ENCODE measurements at places on chromosomes 1 and 21. TPM values are rescaled to one million over a fixed set of nuclear protein-coding genes. Genes with fewer than 3 reads are reported as not detected.

GRCh38 chr1:87318056-87318650, 10.5 kb upstream of the LMO4 start:
- no peaks in the 10 kb centered on the region for H3K27me3 ChIP-seq
- no peaks in the 10 kb centered on the region for H3K36me3 ChIP-seq
- no peak overlapping the region for H3K27ac ChIP-seq
- no peak for DNase-seq
- peak overlapping the region; percentile 29 for H3K4me3 ChIP-seq
- H3K4me1 ChIP-seq, result peaks cover 17% of the 10 kb centered on the region

- H3K36me3 ChIP-seq, result no peaks in the 10 kb centered on the region
- no peaks in the 10 kb centered on the region for H3K4me1 ChIP-seq
- no peak overlapping the region for H3K27ac ChIP-seq
- DNase-seq, result no peak
- peaks cover 67% of the 10 kb centered on the region for H3K27me3 ChIP-seq
Observed at GRCh38 chr1:38724160-38725131, 135.1 kb downstream of the RRAGC start.

DNA sequence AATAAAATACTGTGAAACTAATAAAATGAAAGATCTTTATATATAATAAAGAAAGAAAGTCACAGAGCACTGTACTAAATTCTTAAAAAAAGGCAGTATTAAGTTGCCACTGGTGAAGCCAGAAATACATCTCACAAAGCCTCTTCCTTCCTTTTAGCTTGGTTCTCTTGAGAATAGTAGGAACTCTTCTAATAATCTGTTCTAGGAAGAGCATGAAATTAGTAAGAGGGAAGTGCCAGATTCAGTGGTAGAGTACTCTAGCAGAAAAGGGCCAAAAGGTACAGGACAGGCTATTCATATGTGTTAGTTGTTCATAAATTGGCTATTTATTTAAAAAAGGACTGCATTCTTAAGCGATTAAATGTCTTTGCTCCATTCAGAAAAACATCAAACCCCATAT, 33.7 kb downstream of the CTTNBP2NL start:
- peaks cover 8% of the 10 kb centered on the region for H3K4me1 ChIP-seq
- DNase-seq, result no peak
- no peaks in the 10 kb centered on the region for H3K27me3 ChIP-seq
- no peaks in the 10 kb centered on the region for H3K36me3 ChIP-seq

GRCh38 chr1:213613549-213613948, 374.2 kb upstream of the PROX1 start:
- H3K4me1 ChIP-seq, result no peaks in the 10 kb centered on the region
- no peak overlapping the region for H3K27ac ChIP-seq
- DNase-seq, result no peak
- H3K27me3 ChIP-seq, result peaks cover 6% of the 10 kb centered on the region
- no peaks in the 10 kb centered on the region for H3K36me3 ChIP-seq
- no peak overlapping the region for H3K4me3 ChIP-seq

DNA sequence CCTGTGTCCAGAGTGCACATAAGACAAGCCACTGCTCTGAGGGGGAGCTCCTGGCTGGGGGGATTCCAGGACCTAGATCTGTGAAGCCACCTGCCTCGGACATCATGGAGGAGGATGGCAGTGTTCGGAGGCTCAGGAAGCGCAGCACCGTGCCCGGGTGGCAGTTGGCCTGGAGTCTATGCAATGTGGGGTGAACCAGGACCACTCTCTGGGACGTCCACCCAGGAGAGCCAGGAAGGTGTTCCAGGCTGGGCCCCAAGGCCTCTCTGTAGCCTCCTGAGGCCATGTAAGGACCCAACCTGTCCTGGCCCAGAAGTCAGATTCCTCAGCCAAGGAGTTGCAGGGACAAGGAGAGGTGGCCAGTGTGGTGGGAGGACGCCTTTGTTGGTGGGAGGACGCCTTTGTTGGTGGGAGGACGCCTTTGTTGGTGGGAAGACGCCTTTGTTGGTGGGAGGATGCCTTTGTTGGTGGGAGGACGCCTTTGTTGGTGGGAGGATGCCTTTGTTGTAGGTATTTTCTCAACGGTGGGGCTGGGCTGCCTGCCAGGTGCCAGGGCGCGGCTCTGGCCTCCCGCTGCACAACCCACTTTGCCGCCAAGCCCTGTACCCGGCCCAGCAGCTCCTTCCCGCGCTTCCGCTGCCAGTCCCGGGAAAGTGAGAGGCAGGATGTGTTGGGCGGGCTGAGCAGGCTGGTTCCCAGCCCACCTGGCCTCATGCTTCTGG, 30.6 kb upstream of the BMP8B start:
- H3K4me3 ChIP-seq, result no peak overlapping the region
- no peaks in the 10 kb centered on the region for H3K27me3 ChIP-seq
- H3K27ac ChIP-seq, result no peak overlapping the region
- H3K36me3 ChIP-seq, result no peaks in the 10 kb centered on the region

DNA sequence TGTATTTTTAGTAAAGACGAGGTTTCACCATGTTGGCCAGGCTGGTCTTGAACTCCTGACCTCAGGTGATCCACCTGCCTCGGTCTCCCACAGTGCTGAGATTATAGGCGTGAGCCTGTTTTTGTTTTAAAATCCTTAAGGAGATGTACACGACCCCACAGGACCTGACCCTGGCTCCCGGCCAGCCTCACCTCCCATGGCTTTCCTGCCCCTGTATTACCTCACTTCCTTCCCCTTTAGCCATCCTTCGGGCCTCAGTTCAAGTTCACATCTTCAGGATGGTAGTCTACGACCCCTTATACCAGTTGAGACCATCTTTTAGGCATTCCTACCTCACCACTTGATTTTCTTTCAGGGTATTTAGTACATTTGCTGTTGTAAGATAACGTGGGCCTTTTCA, 36.3 kb downstream of the TCP10L start:
- H3K27me3 ChIP-seq, result peaks cover 12% of the 10 kb centered on the region
- no peaks in the 10 kb centered on the region for H3K4me1 ChIP-seq
- DNase-seq, result no peak
- no peaks in the 10 kb centered on the region for H3K36me3 ChIP-seq
- no peak overlapping the region for H3K4me3 ChIP-seq

DNA sequence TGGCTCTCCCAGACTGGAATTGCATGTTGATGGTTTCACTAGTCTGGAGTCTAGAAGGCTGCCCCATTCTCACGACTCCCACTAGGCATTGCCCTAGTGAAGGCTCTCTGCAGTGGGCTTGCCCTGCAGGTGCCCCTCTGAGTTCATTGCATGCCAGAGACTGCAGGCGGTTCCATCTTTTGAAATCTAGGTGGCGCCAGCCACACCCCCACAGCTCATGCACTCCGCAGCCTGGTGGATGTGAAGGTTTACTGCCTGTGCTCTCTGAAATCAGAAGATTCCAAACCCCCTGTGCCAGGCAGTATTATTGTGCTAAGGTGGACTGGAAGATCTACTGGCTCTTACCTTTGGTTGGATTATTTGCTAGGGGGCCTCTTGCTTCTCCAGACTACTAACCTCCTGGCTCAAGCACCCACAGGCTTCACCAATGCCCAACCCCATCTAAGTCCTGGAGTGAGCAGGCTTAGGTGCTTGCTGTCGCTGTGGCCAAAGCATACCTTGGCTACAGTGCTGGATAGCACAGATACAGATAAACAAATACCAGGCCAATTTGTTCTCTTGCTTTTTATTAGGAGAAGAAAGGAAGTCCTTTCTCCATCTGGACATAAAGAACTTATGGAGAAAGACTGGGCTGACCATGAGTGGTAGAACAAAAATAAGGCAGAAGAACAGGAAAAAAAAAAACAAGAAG, 83.5 kb upstream of the SIM2 start:
- H3K36me3 ChIP-seq, result no peaks in the 10 kb centered on the region
- DNase-seq, result no peak
- peaks cover 16% of the 10 kb centered on the region for H3K27me3 ChIP-seq

DNA sequence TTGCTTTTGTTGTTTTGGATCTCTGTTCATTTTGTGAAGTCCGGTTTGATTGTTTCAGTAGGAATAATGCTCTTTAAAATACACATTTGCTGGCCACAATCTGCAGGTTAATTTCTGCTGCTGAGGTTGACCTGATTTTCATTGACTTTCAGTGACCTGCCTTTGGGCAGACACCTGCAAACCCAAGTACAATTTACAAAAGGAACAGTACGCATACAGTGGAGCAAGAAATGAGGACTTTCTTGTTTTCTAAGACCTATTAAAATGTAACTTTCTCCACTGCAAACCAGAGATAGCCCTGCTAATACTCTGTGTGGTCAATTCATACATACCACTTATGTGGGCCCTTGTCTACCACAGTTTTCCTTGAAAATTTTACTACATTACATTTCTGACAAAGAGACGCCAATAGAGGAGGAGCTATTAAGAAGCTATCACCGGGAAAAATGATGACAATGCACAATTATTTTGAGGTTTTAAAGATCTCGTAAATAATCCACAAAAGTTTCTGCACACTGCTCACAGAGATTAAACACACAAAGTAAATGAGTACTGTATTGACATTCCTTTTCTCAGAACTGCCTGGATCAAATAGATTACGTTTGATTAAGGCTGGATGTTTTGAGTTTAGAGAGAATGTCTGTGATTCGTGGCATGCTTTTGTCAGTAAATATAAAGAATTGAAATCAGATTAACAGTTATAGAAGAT, 141.9 kb downstream of the SDCCAG8 start:
- H3K36me3 ChIP-seq, result peaks cover 17% of the 10 kb centered on the region
- no peak for DNase-seq
- H3K27ac ChIP-seq, result no peak overlapping the region

DNA sequence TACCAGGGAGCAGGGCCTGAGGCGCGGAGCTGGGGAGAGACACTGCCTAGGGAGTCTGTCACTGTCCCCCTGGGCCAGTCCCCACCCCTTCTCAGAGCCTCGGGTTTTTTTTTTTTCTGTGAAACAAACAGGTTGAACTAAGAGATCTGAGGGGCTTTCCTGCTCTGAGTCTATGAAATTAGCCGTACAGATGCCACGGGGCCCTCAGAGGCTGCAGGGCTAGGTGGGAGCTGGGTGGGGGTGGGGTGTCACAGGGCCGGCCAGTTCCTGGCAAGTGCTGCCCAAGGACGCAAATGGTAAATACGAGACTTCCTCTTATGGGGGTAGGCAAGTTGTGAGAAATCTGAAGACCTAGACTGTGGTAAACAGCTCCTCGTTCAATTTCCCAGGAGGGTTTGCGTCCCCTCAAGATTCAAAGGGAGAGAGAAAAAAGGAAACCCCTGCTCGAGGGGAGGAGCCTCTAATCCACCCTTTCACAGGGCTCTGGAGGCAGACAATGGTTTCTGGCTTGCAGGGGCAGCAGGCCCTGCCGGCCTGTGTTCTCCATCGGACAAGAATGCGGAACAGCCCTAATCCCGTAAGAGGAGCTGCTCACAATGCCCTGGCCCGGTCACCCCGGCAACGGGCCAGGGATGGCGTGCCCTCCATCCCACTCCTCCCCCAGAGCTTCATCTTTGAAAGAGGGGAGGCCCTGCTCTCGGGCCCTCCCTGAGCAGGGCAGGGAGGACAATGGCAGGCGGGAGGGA, 7.8 kb downstream of the NUAK2 start:
- H3K27me3 ChIP-seq, result no peaks in the 10 kb centered on the region
- DNase-seq, result peak; percentile 55
- peak overlapping the region; percentile 85 for H3K4me3 ChIP-seq
- H3K27ac ChIP-seq, result peak overlapping the region; percentile 98
- peaks cover 54% of the 10 kb centered on the region for H3K36me3 ChIP-seq

DNA sequence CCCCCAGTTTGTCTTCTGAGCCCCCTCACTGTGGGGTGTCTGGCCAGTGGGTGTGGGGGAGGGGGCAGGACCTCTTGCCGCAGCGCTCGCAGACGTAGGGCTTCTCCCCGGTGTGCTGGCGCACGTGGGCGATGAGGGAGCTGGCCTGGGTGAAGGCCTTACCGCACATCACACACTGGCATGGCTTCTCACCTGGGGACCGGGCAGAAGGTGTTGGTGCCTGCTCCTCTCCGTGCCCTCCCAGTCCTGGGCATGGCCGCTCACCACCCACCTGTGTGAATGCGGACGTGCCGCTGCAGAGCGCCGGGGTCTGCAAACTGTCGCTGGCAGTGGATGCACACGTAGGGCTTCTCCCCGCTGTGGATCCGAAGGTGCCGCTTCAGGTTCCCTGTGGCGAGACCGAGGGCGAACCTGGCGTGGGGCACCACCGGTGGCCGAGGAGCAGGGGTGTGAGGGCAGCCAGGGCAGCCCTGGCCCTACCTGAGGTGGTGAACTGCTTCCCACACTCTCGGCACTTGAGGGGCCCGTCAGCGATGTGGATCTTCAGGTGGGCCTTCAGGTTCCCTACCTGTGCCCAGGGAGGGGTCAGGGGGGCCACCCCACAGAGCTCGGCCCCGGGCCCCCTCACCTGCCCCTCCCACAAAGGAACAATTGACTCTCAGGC, 32.4 kb downstream of the ZBTB17 start:
- no peaks in the 10 kb centered on the region for H3K27me3 ChIP-seq
- DNase-seq, result no peak
- no peak overlapping the region for H3K4me3 ChIP-seq
- no peak overlapping the region for H3K27ac ChIP-seq

FCRL4 gene
- 6.3 TPM for total RNA-seq

FCGR2B gene
- total RNA-seq, result 77.5 TPM

PALMD gene
- total RNA-seq, result not detected

MYOC gene
- not detected for total RNA-seq

S100B gene
- total RNA-seq, result not detected

Data from activated B cell treated with CpG ODN at 0.5 μM for 24 hours (primary cell).